ENCODE measurements at places on chromosomes 4 and X. TPM values are rescaled to one million over a fixed set of nuclear protein-coding genes. Genes with fewer than 3 reads are reported as not detected.

The ZMAT1 gene
- total RNA-seq, result 5.2 TPM

The BEND4 gene
- 2.1 TPM for total RNA-seq

DNA sequence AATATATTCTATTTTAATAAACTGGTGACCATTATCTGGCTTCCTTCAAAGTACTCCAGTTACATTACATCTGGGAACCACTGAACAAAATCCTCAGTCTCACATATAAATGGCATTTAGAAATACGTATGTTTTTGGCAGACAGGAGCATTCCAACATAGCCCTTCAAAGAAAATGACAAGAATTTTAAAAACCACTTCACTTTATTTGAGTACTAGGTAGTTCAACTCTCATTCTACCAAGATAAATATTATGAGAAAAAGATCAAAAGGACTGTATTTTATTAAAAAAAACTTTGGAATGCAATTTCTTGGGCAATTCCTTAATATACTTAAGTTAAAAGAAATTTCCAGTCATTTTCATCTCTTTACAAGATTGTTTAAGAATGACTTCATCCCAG, 17.6 kb downstream of the TNIP3 start:
- no peaks in the 10 kb centered on the region for H3K27me3 ChIP-seq
- no peak overlapping the region for H3K27ac ChIP-seq
- no peak overlapping the region for H3K4me3 ChIP-seq

DNA sequence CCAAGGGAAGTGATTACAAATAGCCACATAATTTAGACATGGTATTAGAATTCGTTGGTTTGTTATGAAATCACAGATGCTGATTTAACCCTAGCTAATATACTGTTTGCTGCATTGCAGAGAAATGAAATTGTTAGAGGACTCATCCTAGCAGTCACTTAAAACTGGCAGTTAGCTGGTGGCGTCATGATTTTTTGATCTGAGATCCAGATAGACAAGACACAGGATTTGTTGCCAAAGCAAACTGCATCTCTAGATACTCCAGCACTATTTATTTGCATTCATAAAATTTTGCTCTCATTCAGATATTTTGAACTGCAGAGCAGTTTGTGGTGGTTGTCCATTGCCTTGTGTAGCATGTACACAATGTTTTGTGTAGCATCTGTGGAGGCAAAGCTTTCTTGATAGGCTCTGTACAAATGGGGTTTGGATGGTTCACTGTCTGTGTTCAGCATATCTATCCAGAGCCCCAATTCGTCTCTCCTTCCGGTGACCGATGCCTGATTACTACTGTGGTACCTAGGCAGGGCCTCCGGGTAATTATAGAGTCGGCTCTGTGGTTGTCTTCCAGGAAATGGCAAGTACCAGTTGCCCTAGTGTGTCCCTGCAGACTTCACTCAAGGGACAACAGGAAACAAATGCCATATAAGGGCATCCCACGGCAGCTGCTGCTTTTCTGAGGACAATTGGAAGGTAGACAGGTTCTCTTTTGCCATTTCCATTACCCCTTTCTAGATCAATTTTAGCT, 30.1 kb upstream of the SPARCL1 start:
- H3K27ac ChIP-seq, result no peak overlapping the region
- DNase-seq, result no peak
- H3K27me3 ChIP-seq, result peaks cover 2% of the 10 kb centered on the region
- H3K4me1 ChIP-seq, result no peaks in the 10 kb centered on the region
- H3K36me3 ChIP-seq, result no peaks in the 10 kb centered on the region
- no peak overlapping the region for H3K4me3 ChIP-seq

DNA sequence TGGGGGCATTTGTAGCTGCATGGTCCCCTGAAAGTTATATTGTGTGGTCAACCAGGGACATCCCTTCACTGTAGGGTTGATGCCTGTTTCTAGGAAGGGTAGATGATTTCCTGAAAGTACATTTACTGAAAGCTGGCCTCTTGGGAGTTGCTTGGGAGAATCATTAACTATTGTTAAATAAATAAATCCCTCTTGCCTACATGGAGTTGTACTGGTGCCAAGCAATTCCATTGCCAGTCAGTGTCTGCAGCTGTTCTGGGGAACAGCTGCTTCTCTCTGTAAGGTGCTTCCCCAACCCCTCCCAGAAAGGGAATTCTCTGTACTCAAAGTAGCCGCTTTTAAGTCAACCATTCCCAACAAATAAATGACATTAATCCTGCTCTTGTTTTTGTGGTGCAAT, 51.1 kb downstream of the C4orf51 start:
- peaks cover 11% of the 10 kb centered on the region for H3K4me1 ChIP-seq
- H3K36me3 ChIP-seq, result no peaks in the 10 kb centered on the region
- peaks cover 2% of the 10 kb centered on the region for H3K27me3 ChIP-seq
- H3K4me3 ChIP-seq, result peak overlapping the region; percentile 20

DNA sequence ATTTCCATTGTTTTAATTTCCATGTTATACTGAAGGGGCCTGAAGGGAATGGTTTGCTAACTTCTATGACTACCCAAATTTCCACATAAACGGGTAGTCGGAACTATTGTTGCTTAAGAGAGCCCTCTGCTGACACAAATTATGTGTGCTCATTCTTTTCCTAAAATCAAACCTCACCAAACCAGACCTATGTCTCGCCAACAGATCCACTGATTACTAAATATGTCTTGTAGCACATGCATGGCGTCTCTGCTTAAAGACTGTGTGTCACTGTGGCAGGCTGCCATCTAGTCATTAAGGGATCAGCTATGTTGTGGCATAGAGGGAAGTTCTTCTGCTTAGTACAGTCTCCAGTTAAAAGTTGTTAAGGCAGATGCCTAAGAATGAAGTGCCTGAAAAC, 25.1 kb downstream of the PIR start:
- no peak for DNase-seq
- H3K27ac ChIP-seq, result no peak overlapping the region
- no peaks in the 10 kb centered on the region for H3K36me3 ChIP-seq
- no peak overlapping the region for H3K4me3 ChIP-seq
- peaks cover 12% of the 10 kb centered on the region for H3K4me1 ChIP-seq
- H3K27me3 ChIP-seq, result no peaks in the 10 kb centered on the region

- no peaks in the 10 kb centered on the region for H3K27me3 ChIP-seq
- no peak overlapping the region for H3K27ac ChIP-seq
- no peaks in the 10 kb centered on the region for H3K36me3 ChIP-seq
Observed at GRCh38 chrX:133880032-133880443, 105.4 kb downstream of the GPC3 start.

The CENPI gene
- total RNA-seq, result 10.2 TPM

The TASL gene
- total RNA-seq, result not detected

DNA sequence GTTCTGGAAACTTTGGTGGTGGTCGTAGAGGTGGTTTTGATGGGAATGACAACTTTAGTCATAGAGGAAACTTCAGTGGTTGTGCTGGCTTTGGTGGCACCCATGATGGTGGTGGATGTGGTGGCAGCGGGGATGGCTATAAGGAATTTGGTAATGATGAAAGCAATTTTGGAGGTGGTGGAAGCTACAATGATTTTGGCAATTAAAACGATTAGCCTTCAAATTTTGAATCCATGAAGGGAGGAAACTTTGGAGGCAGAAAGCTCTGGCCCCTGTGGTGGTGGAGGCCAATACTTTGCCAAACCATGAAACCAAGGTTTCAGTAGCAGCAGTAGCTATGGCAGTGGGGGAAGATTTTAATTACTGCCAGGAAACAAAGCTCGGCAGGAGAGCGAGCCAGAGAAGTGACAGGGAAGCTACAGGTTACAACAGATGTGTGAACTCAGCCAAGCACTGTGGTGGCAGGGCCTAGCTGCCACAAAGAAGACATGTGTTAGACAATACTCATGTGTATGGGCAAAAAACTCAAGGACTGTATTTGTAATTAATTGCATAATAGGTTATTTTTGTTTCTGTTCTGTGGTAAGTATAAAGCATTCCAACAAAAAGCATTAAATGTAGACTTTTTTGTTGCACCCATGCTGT, 23.2 kb upstream of the SOD3 start:
- no peaks in the 10 kb centered on the region for H3K36me3 ChIP-seq
- DNase-seq, result no peak
- no peaks in the 10 kb centered on the region for H3K4me1 ChIP-seq

The NUP62CL gene
- total RNA-seq, result 1.6 TPM

The TNIP3 gene
- total RNA-seq, result not detected

DNA sequence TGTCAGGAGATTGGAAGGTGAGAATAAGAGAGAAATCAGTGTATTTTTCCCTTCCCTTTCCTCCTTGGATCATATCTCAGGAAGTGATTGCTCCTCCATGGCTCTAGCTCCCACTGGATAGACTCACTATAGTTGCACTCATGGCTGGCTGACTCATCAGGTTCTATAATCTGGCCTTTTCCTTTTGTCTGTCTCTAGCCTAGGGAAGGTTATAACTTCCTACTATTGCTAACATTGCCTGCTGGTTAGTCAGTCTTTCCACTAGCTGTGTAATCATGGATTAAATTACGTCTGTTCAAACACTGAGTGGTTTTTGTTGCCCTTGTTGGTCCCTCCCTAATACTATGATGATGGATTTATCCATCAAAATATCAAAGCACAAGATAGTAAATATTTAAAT, 195.5 kb upstream of the VEGFC start:
- no peaks in the 10 kb centered on the region for H3K36me3 ChIP-seq
- DNase-seq, result no peak
- no peak overlapping the region for H3K27ac ChIP-seq
- no peak overlapping the region for H3K4me3 ChIP-seq
- H3K27me3 ChIP-seq, result peaks cover 1% of the 10 kb centered on the region
- no peaks in the 10 kb centered on the region for H3K4me1 ChIP-seq
